ENCODE measurements at places on chromosomes 1 and 21.
A peak's percentile ranks its signal among the peaks of the same experiment; 100 is the strongest.

- no peak for DNase-seq
Measured at GRCh38 chr1:112510340-112510739, 1.6 kb downstream of the WNT2B start.

GRCh38 chr1:219703368-219703639, 90.4 kb upstream of the ZC3H11B start:
- DNase-seq = no peak

- no peak for DNase-seq
Measured at GRCh38 chr1:181122222-181122621, 33.7 kb downstream of the IER5 start.

DNA sequence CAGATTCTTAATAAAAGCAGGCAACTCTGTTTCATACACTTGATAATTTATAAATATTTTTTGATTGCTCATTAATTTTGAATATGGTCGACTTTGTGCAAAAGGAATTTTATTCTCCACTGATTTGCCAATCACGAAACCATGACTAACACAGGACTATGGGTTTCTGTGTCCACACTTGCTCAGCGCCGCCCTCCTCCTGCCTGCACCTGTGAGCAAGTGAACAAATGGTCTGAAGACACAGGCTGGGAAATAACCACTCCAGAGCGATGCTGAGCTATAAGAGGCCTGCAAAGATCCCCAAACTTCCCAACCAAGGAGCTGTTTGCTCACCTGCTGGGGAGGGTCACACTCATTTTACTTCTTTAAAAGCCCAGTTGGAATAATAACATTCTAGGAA, 19.6 kb downstream of the ABCB10 start:
- DNase-seq = no peak

DNA sequence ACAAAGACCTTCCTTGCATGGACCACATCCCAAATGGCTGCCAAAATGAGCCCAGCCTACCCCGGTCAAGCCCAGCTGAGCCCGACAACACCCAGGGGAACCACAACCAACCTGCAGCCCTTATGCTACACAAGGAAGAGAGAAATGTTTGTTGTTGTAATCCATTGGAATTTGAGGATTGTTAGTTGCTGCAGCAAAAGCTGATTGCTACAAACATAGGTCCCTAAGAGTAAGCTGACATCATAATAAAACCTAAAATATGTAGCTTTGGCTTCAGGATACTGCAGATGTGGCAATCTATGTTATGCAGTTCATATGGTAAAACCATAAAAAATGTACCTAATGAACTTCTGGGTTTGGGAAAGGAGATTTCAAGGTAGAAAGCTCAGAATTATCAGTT, 65.5 kb upstream of the DNAH14 start:
- DNase-seq = no peak

- DNase-seq = no peak
Measured at GRCh38 chr1:156155756-156156510, 2.5 kb downstream of the SEMA4A start.

- no peak for DNase-seq
Measured at GRCh38 chr1:119651641-119652040, 3.6 kb upstream of the ZNF697 start.

GRCh38 chr1:14106679-14107313, 406.8 kb downstream of the PRDM2 start:
- no peak for DNase-seq

- no peak for DNase-seq
Measured at GRCh38 chr1:182833271-182833670, 5.9 kb upstream of the DHX9 start.

- peak; percentile 5 for DNase-seq
Measured at GRCh38 chr21:30340714-30341573, 3.5 kb upstream of the KRTAP27-1 start.

DNA sequence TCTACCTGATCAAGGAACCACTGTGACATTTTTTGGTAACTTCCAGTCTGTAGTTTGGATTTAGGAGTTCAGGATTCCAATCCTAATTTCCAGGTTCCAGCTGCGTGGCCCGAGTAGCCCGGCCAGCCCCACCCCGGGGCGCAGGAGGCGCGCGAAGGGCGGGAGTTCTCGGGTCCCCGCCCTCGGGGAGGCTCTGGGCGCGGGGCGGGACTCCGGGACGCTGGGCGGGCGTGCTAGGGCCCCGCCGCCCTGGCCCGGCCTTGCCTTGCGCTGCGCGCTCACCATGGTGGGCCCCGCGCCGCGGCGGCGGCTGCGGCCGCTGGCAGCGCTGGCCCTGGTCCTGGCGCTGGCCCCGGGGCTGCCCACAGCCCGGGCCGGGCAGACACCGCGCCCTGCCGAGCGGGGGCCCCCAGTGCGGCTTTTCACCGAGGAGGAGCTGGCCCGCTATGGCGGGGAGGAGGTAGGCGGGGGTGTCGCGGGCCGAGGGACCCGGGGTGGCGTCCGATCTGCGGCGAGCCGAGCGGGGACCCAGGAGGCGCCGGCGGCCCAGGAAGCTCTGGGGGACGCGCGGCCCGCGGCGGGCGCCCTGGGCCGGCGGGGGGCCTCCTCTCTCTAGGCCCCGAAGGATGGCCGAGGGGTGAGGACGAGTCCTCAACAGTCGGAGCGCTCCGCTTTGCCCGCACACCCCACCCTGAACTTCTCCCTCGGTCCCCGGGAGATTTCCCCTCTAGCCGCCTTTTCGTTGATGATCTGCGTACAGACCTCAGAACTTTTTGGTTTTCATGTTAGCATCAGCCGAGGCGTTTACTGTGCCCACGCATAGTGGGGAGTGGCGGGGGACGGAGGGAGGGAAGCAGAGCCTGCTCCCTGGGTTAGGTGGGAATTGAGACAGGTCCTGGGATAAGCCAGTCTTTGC, at the start of gene NENF:
NENF (plus strand) TSS at position 260 of the 916 bp plus-strand sequence; CDS start at position 284, 24 bp downstream.
- DNase-seq = peak; percentile 43

GRCh38 chr21:33355355-33355754, 30.6 kb downstream of the IFNAR1 start:
- no peak for DNase-seq

GRCh38 chr1:187928288-187928687, 1099.5 kb downstream of the PLA2G4A start:
- no peak for DNase-seq

- no peak for DNase-seq
Measured at GRCh38 chr1:110243574-110243973, 33.5 kb downstream of the KCNC4 start.

GRCh38 chr21:42222386-42222785, 3.4 kb downstream of the ABCG1 start:
- DNase-seq = no peak

GRCh38 chr1:198837278-198838021, 198.6 kb downstream of the PTPRC start:
- DNase-seq = no peak

- DNase-seq = no peak
Measured at GRCh38 chr1:4284976-4285375, 369.4 kb upstream of the AJAP1 start.

DNA sequence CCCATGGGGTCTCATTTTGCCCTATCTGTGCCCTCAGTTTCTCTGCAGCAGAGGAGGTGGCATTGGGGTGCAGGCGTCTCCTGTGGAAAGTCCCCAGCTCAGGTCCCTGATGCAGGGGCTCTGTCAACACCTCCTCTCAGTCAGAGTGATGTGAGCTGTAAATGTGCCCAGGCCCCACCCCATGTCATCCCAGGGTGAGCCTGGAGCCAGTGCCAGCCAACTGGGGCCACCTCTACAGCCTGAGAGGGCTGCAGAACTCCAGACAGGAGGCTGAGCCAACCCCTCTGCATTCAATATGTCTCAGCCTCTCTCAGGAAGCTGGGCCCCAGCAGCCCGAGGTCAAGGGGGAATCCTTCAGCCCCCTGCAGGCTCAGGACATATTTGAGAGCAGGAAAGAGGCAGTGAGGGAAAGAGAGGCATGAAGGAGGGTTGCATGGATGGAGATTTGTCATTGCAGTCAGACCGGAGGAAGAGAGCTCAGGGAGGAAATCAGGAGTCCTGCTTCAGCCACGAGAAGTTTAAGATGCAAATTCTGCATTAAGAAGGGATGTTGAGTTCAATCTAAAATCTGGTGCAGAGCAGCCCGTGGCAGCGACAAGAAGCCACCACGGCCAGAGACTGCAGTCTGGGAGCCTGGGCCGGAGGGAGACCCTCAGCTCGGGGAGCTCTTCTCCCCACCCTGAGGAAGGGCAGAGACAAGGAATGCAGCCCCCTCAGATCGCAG, 288.2 kb upstream of the VAMP3 start:
- no peak for DNase-seq

DNA sequence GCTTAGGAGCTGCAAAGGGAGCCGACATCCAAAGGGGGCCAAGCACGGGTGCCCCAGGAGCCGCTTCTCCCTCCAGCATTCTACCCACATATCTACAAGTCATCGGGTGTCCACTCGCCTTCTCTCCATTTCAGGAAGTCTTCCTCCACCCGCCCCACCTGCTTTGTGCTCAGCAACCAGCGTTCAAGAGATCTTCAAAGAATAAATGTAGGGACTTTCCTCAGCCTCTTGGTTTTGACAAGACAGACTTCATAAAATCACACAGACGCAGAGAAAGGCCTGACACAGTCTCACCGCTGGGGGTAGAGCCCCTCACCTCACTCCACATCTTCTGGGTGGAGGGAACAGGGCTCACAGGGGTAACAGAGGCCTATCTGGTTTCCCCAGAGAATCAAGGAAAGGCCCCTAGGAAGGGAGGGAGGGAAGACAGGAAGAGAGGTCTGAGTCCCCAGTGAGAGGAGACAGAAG, 49.5 kb downstream of the SSBP3 start:
- DNase-seq = no peak

DNA sequence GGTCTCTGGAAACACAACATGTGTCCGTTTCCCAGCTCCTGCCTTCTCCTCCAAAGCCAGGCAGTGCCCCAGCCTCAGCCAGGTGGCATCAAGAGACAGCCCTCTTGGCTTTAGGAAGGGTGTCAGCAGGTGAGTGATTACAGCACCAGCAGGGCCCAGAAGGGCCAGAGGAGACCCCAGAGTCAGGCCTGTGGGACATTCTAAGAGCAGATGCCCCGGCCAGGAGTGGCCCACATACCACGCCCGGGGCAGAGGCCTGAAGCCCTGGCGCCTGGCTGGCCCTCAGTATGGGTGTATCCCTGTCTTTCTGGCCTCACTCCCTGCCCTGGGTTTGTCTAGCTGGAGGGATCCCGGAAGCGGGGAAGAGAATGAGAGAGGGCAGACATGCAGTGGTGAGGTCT, 109.2 kb downstream of the CASZ1 start:
- DNase-seq = no peak

DNA sequence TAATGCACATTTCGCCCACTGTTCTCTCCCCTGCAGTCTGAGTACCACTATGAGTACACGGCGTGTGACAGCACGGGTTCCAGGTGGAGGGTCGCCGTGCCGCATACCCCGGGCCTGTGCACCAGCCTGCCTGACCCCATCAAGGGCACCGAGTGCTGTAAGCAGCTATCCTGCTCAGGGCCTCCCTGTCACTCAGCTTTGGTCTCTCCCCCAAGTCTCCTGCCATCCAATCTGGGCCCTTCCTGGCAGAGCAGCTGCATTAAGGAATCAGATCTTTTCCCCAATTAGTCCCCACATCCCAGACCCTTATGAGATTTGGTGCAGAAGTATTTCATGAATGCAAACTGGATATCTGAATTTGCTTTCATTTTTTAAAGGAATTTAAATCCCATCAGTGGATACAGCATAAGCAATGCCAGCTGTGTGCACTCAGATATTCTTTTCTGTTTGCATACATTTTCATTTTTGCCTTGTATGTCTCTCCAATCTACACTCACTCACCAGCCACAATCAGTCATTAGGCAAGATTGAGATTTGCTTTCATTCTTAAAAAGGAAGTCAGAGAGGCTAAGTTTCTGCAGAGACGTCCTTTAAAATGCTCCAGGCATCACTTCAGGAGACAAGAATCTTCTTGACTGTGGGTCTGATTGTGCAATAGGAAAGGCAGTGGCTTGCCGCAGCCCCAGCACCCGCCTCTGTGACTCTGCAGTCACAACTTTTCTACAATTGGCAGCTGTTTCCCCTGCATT, 48.1 kb downstream of the ELAPOR1 start:
- DNase-seq = no peak

- DNase-seq = no peak
Measured at GRCh38 chr1:202599669-202600431, 110.4 kb downstream of the SYT2 start.

DNA sequence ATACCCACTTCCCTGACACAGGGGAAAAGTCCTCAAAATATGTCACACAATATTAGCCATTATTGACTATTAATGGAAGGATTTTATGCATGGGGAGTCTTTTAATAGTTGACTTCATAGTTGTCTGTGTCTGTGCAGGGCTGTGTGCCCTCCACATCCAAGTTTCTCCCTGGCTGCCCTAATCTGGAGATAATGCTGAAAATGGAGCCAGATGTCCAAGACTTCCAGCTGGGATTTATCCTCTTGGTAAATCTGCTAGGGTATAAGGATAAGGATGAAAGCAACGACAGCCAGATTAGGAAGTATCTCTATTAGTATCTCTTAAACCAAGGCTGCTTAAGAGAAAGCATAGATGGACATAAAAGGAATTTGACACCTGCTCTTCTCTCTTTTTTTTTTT, 42.1 kb downstream of the CDK18 start:
- DNase-seq = no peak

GRCh38 chr1:179743679-179744400, 749 bp downstream of the FAM163A start:
- no peak for DNase-seq

DNA sequence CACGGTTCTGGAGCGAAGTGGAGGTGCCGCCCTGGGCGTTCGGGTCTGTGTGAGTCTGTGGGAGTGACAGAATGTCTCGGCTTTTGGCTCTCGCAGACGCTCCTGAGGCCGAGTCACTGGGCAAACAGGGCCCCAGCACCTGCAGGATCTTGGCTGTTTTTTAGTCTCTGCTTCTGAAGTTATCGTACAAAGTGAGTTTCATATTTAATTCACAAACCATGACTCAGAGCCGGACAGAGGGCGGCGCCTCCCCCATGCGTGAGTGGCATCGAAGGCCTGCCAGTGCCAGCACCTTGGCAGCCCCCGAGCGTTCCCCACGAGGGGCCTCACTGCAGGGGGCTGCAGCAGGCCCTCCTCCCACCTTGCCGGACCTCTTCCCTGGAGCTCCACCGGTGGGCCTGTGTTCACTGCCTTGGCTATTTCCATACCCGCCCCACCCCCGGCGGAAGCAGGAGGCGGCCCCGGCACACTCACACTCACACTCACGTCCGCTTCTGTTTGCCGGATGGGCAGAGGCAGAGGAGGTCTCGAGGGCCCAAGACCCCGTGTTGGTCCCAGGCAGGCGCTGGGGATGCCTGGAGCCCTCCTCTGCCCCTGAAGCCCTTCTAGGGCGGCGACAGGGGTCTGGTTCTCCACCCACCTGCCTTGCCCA, 56.3 kb downstream of the MORN1 start:
- no peak for DNase-seq

- no peak for DNase-seq
Measured at GRCh38 chr1:26429721-26430120, 2.4 kb upstream of the DHDDS start.

DNA sequence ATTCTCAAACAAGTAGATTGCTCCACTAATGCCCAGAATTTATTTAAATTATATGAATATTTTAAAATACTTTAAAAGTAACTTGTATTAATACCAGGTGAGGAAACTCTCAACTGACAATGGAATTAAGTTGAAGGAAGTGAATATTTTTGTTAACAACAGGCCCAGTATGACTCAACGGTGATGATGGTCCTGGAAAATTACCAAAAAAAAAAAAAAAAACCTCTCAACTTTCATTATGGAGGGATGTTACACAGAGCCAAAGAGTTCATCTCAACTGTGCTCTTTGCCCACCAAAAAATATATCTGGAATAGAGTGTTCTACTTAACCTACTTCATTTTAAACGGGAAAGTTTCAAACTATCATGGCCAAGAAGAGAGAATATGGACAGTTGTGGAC, 28.3 kb downstream of the CFH start:
- DNase-seq = no peak
